Esophagus muscularis mucosa (tissue), 4 donors: ENCODE measurements at places on chromosomes 7 and 10. TPM values are rescaled to one million over a fixed set of nuclear protein-coding genes. Genes with fewer than 3 reads are reported as not detected.

- no peak for DNase-seq
Measured at GRCh38 chr7:142345811-142346210, 88.0 kb upstream of the PRSS58 start.

- DNase-seq, result no peak
Measured at GRCh38 chr10:65194126-65194525, 1672.9 kb downstream of the REEP3 start.

The PYROXD2 gene
- 5.8 TPM for total RNA-seq

- no peak for DNase-seq
Measured at GRCh38 chr10:103373544-103373943, 5.8 kb downstream of the TAF5 start.

DNA sequence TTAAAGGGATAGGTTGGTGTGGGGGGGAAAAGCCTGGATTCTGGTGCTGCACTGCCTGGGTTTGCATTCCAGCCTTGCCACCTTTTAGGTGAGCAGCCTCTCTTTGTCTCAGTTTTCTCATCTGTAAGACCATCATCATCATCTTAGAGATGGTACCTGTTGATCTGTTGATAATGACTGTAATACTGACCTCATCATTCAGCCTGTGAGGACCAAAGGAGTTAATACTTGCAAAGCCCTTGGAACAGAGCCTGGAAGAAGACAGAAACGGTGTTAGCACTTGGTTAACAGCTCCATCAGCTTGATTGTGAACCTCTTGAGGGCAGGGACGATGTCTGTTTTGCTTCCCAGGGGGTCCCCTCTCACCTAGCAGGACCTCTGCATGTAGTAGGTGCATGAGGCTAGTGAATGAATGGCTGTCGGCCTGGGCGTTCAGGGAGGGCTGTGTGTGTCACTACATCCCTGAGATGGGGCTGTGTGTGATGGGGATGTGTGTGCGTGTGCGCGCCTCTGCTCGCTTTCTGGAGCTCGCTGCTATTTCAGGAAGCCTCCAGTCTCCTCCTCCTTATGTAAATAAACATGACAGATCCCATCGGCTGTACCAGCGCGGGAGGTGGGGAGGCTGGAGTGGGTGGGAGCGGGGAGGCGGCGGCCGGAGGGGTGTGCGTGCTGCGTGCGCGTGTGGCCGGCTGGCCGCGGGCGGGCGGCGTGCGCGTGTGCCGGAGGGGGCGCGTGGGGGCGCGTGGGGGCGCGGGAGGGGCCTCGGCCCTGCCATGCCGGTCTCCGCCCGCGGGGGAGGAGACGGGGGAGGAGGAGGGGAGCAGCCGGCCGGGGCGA, 61.2 kb downstream of the NEURL1 start:
- DNase-seq, result no peak

- DNase-seq, result no peak
Measured at GRCh38 chr10:36504758-36505157, 620.6 kb upstream of the ANKRD30A start.

- no peak for DNase-seq
Measured at GRCh38 chr7:25756601-25757000, 395.4 kb upstream of the NFE2L3 start.

The PILRB gene
- 13.6 TPM for total RNA-seq
